NCI-H2081 (cell line): ENCODE measurements at places on chromosomes 5 and 9.

DNA sequence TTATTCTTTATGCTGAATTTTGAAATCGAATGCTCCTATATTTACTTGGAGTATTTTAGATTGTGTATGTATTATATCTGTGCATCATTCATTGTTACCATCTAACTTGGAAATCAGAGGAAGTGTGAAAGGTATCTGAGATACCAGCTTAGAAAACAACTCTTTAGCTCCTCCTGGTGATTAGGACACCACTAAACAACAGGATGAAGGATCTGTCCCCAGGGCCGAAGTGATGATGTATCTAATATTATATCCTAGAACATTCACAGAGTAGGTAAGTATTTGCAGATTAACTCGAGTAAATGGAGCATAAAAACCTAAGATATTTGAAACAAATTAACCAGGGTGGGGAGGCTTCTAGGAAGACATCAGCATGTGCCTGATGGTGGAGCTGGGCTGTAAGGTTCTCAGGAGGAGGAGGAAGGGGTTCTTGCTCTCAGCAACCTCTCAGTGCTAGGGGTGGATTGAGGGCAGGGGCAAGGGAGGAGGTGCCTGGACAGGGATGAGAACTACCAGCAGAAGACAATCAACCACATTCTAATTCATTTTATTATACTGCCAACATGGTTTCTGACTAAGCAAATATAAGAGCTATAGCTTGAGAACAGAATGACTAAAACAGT is 2.6 kb upstream of the NFIL3 start:
- peak; percentile 26 for DNase-seq

DNA sequence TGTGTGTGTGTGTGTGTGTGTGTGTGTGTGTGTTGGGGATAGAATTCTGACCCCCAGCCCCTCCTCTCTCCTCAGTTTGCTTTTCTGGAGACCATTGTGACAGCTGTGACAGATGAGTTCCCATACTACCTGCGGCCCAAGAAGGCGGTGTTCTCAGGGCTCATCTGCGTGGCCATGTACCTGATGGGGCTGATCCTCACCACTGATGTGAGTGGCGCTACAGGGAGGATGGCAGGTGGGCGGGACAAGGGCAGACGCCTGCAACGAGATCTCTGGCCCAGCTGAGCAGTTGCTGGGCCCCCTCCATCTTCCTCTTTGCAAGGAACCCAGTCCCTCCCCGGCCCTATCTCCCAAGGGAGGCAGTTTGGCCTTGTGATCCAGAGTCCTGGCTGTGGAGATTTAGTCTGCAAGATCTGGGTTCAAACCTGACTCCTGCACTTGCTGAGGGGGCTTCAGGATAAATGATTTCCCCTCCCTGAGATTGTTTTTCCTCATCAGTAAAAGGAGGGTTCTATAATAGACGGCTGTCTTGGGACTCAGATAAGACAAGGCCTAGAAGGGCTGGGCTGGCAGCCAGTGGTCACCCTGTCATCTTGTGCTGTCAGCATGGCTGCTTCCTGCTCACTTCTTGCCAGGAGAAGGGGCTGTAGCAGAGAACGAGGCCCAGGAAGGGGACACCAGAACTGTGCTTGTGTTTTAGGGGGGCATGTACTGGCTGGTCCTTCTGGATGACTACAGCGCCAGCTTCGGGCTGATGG is 14.1 kb downstream of the SLC6A7 start:
- no peak for DNase-seq

DNA sequence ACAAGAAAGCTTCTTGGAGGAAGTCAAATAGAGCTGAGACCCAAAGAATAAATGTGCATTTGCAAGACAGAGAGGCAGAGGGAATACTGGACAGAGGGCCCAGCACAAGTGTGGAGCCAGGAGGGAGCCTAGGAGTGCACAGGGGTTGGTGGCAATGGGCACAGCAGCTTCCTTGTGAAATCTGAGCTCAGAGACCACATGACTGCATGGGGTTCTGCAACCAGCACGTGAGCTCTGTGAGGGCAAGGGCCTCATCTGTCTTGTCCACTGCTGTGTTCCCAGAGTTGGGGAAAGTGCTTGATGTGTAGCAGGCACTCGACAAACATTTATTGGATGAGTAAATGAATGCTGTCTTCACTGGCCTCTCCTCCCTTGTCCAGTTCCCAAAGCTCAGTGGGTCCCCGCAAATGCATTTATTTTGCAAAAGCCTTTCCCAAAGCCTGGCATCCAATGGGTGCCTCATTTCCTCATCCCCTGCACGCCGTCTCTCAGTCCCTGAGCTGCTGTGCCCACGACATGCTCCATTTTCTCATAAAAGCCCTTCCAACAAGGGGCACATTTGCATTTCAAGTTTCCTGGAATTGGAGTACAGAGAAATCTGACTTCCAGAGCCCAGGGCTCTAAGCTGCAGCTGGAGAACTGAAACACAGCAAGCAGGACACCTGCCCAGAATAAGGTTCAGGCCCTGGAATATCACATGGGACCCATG is 58.5 kb downstream of the KCNIP1 start:
- DNase-seq, result no peak

GRCh38 chr5:134095887-134096589 is 18.4 kb upstream of the TCF7 start:
- no peak for DNase-seq

GRCh38 chr5:34982823-34983222 is 53.5 kb downstream of the DNAJC21 start:
- DNase-seq, result no peak

GRCh38 chr5:73735032-73735734 is 109.2 kb downstream of the ARHGEF28 start:
- DNase-seq, result no peak

DNA sequence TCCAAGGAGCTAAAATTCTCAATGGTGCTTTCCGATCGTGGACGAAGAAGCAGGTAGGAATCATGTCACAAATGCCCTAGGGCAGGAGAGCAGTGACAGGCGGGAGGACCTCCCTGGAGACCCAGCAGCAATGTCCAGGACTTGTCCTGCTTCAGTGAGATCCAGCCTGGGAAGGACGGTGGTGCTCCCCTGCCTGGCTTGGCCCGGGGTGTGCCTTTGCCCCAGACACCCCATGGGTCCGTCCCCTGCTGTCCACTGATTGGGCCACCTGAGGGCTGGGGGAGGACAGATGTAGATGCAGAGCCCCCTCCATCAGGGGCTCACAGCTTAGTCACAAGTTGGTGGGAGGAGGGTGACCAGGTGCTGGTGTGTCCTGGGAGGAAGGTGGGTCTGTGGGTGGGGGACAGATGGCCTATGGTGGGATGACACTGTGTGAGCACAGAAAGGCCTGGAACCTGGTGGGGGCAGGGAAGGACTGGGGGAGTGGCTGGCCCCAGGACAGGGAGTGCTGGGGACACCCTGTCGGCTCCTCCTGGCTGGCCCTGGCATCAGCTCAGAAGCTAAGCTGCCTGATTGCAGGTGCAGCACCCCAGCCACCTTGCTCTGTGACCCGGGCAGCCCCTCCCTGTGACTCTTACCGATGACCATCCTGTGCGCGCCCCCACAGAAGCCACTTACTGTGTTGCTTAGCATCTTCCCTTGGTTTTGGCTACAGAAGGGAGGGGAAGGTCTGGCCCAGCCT is 82.0 kb downstream of the PHF2 start:
- DNase-seq, result no peak

GRCh38 chr9:7392148-7392547 is 407.4 kb downstream of the DMAC1 start:
- no peak for DNase-seq

- DNase-seq, result no peak
Observed at GRCh38 chr5:92769978-92770377, 811.0 kb downstream of the NR2F1-AS1 start.

DNA sequence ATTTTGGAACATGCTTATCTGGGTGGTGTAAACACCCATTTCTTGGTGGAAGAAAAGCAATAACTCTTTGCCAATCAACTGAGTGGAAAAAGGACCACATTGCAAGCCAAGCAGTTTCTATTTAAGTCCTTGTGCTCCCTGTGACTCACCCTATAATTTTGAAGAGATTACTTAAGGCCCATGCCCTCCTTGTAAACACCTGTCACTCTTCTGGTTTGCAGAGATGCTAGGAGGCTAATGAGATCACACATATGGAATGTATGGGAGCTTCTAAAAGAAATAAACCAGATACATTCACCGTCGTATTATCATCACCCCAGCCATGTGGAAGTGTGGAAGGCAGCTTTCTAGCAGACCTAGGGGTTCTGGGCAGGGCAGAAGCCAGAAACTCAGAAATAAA is 337.1 kb downstream of the GADD45G start:
- peak; percentile 15 for DNase-seq

DNA sequence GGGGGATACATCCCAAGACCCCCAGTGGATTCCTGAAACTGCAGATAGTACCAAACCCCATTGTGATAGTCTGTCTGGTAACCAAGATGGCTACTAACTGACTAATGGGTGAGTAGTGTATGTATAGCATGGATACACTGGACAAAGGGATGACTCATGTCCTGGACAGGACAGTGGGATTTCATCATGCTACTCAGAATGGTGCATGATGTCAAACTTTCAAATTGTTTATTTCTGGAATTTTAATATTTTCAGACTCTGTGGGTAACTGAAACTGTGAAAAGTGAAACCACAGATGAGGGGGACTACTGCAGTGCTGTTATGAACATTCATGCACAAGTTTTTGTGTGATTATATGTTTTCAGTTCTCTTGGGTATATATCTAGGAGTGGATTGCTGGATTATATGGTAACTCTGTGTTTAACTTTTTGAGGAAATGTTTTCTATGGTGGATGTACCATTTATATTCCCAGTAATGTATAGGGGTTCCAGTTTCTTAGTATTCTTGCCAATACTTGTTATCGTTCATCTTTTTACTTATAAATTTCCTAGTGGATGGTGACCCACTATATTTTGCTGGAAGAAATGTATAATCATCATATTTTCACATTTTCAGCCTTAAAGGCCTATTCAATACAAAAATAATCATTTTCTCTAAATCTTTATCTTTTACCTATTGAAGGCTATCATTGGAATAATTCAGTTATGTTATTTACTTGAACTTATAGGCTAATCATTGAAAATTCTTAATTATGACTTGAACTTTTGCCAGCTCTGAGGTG is 140.9 kb downstream of the NR3C1 start:
- no peak for DNase-seq

GRCh38 chr9:127977009-127977883 is 3.5 kb downstream of the EEIG1 start:
- DNase-seq, result no peak

DNA sequence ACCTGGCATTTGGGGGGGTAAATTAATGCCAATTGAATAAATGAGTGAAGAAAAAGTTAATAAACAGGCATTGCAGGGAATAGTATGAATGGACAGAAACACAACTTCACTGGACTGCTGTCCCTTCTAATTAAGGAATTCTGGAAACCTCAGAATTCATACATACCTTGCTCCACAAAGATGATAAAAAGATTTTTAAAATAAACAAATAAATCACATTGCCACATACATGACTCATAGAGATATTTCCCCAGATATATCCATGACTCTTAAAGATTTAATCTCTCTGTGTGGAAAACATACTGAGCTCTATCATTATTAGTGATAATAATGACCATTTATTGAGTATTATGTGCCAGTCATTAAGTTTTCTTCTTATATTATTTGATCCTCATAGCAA is 469.0 kb upstream of the MEF2C start:
- DNase-seq, result no peak

DNA sequence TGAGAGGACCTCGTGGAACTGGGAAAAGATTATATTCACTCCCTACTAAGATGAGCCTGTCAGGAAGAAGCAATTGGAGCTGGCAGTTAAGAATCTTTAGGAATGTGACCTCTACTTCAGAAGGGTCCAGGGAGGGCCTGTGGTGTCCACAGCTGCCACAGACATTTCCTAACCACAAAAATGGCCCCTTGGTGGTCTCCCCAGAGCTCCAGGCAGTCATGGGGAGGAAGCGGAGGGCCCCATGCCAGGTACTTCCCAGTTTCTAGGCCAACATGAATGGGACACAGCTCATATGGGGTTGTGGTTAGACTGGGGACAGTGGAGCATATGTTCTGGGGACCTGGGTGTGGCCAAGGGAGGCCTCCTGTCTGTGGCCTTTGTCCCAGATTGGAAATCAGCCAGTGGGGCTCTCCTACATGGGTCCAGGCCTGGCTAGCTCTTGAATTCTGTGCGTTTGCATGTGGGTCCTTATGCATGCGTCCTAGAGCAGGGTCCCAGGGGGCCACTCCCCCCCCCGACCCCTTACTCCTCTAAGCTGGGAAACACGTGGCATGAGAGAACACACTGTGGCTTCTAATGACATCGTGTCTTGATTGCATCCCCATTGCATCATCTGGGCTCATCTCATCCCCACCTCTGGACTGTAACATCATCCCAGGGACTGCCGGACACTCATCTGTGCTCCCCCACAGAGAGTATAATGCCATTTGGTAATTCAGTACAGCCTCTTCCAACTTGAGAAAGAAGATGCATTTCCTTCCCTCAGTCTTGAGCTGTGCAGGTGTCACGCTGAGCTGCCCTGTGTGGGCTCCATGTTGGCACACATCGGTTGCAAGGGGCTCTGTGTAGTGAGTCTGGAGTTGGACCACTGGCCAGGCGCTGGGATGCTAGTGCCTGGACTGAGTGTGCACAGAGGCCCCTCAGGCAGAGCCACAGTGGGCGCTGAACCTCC is 31.3 kb downstream of the IRF1 start:
- DNase-seq, result no peak

- no peak for DNase-seq
Observed at GRCh38 chr5:59955241-59955640, 61.7 kb upstream of the PDE4D start.

- DNase-seq, result no peak
Observed at GRCh38 chr5:86765778-86766502, 148.2 kb downstream of the COX7C start.

GRCh38 chr9:97501177-97501971 is at the start of gene TMOD1:
TSS of gene TMOD1 (plus strand) at chr9:97501666. CDS start at chr9:97524189, 22,523 bp downstream.
- peak; percentile 63 for DNase-seq

DNA sequence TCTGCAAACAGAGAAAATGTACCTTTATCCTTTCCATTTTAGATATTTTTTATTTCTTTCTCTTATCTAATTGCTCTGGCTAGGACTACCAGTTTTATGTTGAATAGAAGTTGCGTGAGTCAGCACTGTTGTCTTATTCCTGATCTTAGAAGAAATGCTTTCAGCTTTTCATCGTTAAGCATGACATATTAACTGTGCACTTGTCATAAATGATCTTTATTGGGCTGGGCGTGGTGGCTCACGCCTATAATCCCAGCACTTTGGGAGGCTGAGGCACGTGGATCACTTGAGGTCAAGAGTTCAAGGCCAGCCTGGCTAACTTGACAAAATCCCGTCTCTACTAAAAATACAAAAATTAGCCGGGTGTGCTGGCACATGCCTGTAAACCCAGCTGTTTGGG is 8.2 kb upstream of the ECM2 start:
- no peak for DNase-seq

DNA sequence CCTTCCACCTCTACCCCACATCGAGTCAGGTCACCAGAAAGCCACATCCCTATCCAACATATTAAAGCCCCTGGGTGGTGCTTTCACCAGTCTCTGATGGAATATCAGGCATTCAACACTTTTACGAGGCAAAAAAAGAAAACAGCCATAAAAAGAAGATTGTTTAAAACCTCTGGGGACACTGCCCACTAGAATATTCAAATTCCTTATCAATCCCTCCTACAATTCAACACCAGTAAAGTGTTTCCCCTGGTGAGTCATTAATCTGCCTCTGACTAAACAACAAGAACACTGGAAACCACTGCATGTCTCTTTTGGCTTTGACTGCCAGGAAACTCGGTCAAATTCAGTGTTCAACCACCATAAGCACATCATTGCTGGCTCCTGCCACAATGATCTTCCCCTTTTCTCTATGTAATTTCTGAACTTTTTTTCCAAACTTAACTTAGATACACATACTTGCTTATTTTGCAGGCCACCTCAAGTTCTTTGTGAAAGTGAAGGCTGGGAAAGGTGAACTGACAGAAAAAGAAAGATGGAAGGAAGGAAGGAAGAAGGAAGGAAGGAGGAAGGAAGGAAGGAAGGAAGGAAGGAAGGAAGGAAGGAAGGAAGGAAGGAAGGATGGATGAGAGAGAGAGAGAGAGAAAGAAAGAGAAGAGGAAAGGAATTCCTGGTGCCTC is 105.3 kb downstream of the PAX5 start:
- DNase-seq, result no peak
